ENCODE measurements at places on chromosomes 5 and 9. TPM values are rescaled to one million over a fixed set of nuclear protein-coding genes. Genes with fewer than 3 reads are reported as not detected.

PCDHA1 gene
- not detected for polyA plus RNA-seq

CDH9 gene
- not detected for polyA plus RNA-seq

PCDHGB6 gene
- polyA plus RNA-seq, result 0.39 TPM

SAPCD2 gene
- polyA plus RNA-seq, result 0.38 TPM

PCDHGC5 gene
- polyA plus RNA-seq, result not detected

PCDHGA12 gene
- 0.59 TPM for polyA plus RNA-seq

EGFLAM gene
- not detected for polyA plus RNA-seq

PCDHB10 gene
- not detected for polyA plus RNA-seq

SOX30 gene
- polyA plus RNA-seq, result 0.81 TPM

SLC24A2 gene
- polyA plus RNA-seq, result not detected

PDE6A gene
- 0.05 TPM for polyA plus RNA-seq

CLIC3 gene
- 3.5 TPM for polyA plus RNA-seq

GARNL3 gene
- polyA plus RNA-seq, result 1.3 TPM

TAL2 gene
- 9.3 TPM for polyA plus RNA-seq

FOXD4L6 gene
- polyA plus RNA-seq, result not detected

COL15A1 gene
- polyA plus RNA-seq, result 0.08 TPM

BSPRY gene
- polyA plus RNA-seq, result 1.3 TPM

IQGAP2 gene
- polyA plus RNA-seq, result 8.0 TPM

PTGES gene
- polyA plus RNA-seq, result not detected

REEP2 gene
- polyA plus RNA-seq, result not detected

AFAP1L1 gene
- polyA plus RNA-seq, result not detected

TSSK1B gene
- polyA plus RNA-seq, result not detected

PPP2R2B gene
- 0.14 TPM for polyA plus RNA-seq

KIF4B gene
- polyA plus RNA-seq, result not detected

NTRK2 gene
- polyA plus RNA-seq, result not detected

PTGR1 gene
- 0.15 TPM for polyA plus RNA-seq

LRRC19 gene
- not detected for polyA plus RNA-seq

PRRX2 gene
- polyA plus RNA-seq, result not detected

TLX3 gene
- polyA plus RNA-seq, result not detected

CDO1 gene
- polyA plus RNA-seq, result not detected

PRUNE2 gene
- not detected for polyA plus RNA-seq

FEM1C gene
- 2.9 TPM for polyA plus RNA-seq

C5 gene
- polyA plus RNA-seq, result 0.99 TPM

SPINK6 gene
- polyA plus RNA-seq, result not detected

LRRC70 gene
- polyA plus RNA-seq, result not detected

GFRA3 gene
- not detected for polyA plus RNA-seq

NME5 gene
- not detected for polyA plus RNA-seq

SLC22A4 gene
- polyA plus RNA-seq, result not detected

NEUROG1 gene
- not detected for polyA plus RNA-seq

HOMER1 gene
- polyA plus RNA-seq, result 1.8 TPM

WHRN gene
- 0.89 TPM for polyA plus RNA-seq

INSL6 gene
- polyA plus RNA-seq, result 0.38 TPM

LRSAM1 gene
- 15.7 TPM for polyA plus RNA-seq

TRUB2 gene
- 27.6 TPM for polyA plus RNA-seq

TOR2A gene
- 22.4 TPM for polyA plus RNA-seq

FBP1 gene
- polyA plus RNA-seq, result 7.1 TPM
